ENCODE measurements at places on chromosomes 1 and 21. TPM values are rescaled to one million over a fixed set of nuclear protein-coding genes. Genes with fewer than 3 reads are reported as not detected.

The TFF2 gene
- not detected for polyA plus RNA-seq

GRCh38 chr1:209584231-209584672 lies 738 bp downstream of the CAMK1G start:
- no peak for DNase-seq

DNA sequence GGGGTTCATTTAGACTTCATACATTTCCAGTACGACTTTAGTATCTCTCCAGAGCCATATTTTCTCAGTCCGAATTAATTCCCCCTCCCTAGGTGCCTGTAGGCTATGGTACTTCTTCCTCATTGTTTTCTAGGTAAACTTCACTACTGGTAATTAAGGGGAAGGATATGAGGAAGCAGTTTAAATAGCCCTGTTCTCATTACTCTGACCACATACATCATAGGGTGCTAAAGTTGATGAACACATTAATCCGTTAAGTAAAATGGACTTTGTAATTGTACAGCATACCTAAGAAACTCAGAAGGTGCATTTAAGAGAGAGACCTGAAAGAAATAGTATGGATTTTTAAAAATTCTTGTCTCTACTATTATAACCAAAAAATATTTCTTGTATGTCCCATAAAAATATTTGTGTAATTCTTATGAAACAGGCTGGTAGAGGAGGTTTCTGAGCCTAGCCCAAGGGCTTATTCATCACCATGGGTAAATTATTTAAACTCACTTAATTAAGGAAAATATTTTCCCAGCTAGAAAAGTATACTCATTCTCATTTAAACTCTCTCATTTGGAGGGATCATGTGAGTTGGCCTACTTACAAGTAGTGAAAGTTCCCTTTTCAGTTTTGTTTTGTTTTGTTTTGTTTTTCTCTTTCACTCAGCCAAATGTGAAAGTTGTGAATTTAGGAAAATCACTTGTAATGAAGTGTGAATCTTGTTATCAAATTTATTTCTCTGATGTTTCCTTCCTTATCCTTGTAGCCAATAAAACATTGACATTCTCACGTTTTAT lies 2.0 kb downstream of the PRMT6 start:
- peak; percentile 12 for DNase-seq

DNA sequence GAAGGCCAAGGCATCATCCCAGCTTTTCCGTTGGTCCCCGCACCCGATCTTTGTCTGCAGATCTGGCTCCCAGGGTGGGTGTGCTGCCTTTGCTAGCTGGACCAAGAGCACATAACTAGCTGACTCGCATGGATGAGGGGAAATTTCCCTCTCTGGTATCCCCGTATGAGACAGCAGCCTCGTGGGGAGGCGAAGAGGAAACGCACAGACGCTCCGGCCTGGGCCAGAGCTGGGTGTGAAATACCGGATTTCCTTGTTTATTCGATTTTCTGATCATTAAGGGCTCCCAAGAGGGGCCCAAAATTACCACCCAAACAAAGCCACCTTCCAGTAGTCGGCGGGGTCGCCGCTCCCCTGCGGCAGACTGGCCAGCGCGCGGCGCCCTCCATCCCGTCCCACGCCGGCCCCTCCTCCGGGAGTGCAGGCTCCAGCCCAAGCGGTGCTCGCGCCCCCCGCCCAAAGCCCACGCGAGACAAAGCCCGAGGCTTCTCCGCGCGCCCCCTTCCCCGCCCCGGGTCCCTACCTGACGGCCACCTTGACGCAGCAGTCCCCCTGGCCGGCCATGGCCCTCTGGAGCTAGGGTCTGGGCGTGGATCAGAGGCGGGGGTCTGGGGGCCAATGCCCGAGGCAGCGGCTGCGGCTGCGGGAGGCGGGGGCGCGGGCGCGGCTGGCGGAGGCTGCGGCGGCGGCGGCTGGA lies 546 bp downstream of the KIF21B start:
- no peak for DNase-seq

GRCh38 chr1:107000902-107001301 lies 55.6 kb upstream of the PRMT6 start:
- DNase-seq: no peak

The GJA5 gene
- 76.1 TPM for polyA plus RNA-seq

DNA sequence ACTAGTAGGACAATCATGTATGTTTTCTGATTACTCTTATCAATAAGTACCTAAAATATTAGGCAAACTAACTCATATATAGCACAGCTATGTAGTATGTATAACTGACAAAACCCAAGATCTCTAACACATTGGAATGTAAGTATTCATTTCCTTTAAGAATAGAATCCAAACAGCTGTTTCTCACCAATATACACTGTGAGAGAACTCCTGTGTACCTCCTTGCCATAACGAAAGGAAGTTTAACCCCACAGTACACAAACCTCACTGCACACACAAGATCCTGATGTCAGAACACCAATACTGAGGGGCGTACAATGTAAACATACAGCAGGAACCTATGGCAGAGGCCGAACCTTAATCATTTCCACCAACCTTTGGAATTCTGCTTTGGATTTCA lies 113.0 kb downstream of the SMYD3 start:
- no peak for DNase-seq

The ELF3 gene
- 93.2 TPM for polyA plus RNA-seq

DNA sequence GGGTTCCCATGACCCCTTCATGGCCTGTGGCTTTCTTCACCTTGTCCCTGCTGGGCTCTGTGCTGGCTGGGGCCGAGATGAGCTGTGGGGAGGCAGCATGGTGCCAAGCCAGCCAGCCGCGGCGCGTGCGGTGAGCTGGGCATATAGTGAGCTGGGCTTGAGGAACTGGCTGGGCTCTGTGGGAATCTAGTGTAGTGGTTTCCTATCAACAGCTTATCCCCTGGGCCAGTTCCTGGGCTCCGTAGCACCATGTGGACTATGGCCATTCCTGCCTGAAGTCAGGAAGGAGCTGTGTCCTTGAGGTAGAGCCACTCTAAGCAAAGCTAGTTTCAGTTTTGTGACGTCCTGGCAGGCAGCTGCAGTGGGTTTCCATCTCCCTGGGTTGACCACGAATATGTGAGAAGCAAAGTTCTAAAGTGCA lies 1.8 kb downstream of the NCMAP start:
- no peak for DNase-seq

DNA sequence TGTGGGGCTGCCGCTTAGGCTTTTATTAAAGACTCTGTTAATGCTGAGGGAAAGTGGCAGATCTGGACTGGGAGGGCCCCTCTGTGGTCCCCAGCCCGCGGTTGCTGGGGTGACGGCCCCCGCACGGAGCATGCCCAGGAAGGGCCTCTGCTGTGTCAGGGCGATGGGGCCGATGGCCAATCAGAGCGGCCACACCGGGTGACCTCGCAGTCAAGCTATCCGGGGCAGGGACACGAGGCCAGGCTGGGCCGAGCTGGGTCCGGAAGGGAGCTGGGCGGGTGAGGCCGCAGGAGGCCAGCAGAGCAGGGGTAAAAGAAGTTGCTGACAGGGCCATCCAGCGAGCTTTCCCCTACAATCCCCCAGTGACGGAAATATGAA lies 145.1 kb downstream of the CASZ1 start:
- no peak for DNase-seq

DNA sequence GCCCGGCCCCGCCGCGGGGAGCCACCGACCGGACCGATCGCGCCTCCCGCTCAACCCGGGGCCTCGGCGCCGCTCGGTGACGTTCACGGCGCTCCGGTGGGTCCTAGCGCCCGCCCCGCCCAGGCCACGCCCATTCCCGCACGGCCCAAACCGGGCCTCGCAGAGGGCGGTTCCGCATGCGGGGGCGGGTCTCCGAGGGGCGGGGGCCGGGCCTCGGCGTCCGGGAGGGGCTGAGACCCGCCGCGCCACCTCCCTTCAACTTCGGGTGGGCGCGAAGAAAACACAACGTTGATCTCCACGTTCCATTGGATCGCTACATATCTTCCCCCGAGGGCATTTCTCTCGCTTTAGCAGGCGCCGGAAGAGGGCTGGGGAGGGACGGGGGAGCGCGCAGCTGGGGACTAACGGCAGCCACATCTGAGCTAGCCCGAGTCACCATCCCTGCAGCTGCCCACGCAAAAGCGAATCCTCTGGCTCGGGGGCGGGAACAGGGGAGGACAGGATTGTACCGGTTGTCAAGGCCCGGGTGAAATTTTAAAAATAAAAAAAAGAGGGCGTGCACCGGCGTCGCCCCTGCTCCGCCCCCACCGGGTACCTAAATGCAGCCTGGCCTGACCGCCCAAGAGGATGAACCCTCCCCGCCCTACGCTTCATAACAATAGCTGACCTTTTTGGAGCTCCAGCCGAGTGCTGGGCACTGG lies at the start of gene MAD2L2:
Gene MAD2L2, minus strand, starts transcription at position 78 of the 701 bp plus-strand sequence. CDS start 547 bp downstream, outside the sequence.
- DNase-seq: peak; percentile 85

DNA sequence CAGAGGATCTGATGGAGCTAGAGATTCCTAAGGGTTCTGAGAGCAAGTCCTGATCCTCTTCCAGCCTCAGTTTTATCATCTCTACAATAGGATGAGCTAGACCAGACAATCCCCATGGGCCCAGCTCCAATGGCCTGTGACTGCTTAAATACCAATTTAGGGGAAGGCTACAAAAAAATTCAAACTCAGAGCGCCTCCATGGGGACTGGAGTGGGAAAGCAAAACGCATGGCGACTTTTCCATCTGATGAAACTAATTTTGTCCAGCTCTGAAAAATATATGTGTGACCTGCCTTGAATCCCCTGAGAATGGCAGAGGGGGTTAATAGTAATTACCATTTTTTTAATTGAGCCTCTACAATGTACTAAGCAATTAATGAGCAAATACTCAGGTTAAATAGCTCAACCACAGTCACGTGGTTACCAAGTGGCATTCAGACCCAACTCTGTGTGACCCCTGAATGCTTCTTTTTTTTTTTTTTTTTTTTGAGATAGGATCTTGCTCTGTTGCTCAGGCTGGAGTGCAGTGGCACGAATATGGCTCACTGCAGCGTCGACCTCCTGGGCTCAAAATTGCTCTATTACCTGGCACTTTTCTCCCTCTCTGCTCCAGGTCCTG lies 8.4 kb downstream of the EXTL1 start:
- no peak for DNase-seq

The CA6 gene
- polyA plus RNA-seq: 0.10 TPM

The RGS16 gene
- 5.5 TPM for polyA plus RNA-seq

The TUFT1 gene
- 6.5 TPM for polyA plus RNA-seq

The KDM1A gene
- polyA plus RNA-seq: 114 TPM

The PLEKHN1 gene
- 0.45 TPM for polyA plus RNA-seq

The GPR137B gene
- polyA plus RNA-seq: 17.5 TPM

The MYOC gene
- 6.1 TPM for polyA plus RNA-seq

DNA sequence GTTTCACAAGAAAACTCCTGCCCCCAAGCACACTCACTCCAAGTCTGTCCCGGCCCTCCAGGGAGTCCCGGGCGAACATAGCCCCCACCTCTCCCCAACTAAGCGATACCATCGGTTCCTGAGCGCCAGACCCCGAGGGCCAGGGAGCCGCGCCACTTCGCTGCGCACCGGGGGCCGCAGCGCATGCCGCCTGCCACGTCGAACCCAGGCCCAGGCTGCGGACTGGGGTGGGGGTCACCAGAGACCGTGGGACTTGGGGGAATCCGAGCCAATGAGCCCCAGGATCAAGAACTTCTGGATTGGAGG lies 801 bp downstream of the RSPO1 start:
- no peak for DNase-seq

GRCh38 chr1:48414264-48414663 lies 57.7 kb downstream of the SPATA6 start:
- DNase-seq: no peak

DNA sequence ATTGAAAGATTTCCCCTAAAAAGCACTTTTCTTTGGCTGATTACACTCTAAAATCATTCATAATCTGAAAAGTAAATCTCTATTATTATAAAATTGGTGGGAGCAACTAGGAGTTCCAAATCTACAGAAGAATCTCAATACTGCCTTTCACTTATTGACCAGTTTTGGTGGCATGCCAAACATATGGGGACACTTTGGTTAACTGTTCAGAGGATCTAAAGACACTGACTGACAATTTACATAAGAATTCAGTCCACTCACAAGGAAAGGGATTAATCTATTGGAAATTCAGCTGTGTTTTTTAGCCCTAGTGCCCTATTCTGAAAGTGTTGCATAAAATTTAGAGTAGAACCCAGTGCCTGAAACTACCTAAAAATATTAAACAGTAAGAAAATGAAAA lies 113.6 kb downstream of the LRRC40 start:
- no peak for DNase-seq

The TDRD10 gene
- polyA plus RNA-seq: 1.9 TPM

DNA sequence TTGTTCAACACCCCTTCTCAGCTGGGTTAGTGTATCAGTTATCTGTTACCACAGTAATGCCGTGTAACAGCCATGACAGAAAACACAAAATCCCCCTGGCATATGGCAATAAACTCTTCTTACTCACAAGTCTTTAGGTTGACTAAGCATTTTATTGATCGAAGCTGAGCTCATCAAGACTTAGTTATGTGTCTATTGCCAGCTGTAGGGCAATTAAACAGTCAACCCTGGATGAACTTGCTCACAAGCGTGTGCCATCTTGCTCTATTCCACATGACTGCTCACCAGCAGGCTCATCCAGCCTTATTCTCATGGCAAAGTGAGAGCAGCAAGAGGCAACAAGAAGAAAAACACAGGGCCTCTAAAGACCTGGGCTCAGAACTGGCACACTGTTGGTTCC lies 333.8 kb upstream of the PTBP2 start:
- DNase-seq: no peak

- DNase-seq: no peak
Observed at GRCh38 chr1:53871221-53871620, 18.4 kb downstream of the YIPF1 start.

GRCh38 chr1:247905910-247906503 lies 10.6 kb downstream of the OR2W3 start:
- no peak for DNase-seq

DNA sequence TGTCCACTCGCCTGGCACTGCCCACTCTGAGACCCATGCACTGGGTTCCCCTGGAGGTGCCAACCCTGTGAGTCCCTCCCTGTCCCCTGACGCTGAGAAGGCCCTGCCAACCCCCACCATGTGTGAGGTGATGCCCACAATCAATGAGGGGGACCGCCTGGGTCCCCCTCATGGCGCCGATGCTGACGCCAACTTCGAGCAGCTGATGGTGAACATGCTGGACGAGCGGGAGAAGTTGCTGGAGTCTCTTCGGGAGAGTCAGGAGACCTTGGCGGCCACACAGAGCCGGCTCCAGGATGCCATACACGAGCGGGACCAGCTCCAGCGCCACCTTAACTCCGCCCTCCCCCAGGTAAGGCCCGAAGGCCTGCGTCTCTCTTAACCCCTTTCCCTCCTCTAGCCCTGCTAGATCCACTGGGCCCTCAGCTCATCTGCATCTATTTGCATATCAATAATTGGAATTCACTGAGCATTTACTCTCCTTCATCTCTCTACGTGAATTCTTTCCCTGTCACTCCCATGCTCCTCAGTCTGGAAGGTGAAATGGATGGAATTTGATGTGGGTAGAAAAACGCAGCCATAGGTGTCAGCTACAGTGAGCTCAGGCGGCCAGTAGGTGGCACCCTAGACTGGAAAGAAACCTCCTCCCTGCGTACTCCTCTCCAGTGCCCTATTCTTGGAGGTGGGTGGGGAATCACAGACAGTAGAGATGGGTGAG lies 12.8 kb downstream of the PPFIA4 start:
- DNase-seq: peak; percentile 48

- DNase-seq: no peak
Observed at GRCh38 chr21:18153063-18153462, 91.6 kb upstream of the CHODL start.

The LORICRIN gene
- not detected for polyA plus RNA-seq

The LAD1 gene
- 9.7 TPM for polyA plus RNA-seq

All from right lung (tissue), 10 donors.